ENCODE measurements at places on chromosomes 5 and 9. TPM values are rescaled to one million over a fixed set of nuclear protein-coding genes. Genes with fewer than 3 reads are reported as not detected.

- no peak for DNase-seq
Observed at GRCh38 chr5:72301557-72301956, 18.5 kb downstream of the MRPS27 start.

DNA sequence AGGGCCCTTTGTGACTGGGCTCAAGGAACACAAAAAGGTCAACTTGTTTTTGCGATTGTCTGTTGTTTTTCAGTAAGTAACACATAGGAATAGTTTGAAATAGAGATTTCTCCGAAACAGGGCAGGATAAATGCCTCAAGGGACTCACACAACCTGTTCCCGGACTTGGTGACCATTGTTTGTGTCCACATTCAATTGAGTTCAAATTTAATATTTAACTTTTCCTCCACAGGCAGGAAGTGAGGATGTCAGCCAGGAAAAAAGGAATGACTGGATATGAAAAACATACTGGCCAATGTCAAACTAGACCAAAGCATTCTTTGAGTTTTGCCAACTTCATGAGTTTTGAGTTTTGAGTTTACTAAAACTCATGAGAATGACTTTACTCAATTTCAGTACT is 72.7 kb downstream of the SPATA31C2 start:
- no peak for DNase-seq

Gene PRLR
- polyA plus RNA-seq, result not detected

Gene IL13
- not detected for polyA plus RNA-seq

Gene CD72
- 0.19 TPM for polyA plus RNA-seq

Data from foreskin keratinocyte (primary cell).